ENCODE measurements at places on chromosomes 2 and 18.

- DNase-seq, result no peak
Observed at GRCh38 chr2:105438104-105438929, 39.5 kb upstream of the FHL2 start.

DNA sequence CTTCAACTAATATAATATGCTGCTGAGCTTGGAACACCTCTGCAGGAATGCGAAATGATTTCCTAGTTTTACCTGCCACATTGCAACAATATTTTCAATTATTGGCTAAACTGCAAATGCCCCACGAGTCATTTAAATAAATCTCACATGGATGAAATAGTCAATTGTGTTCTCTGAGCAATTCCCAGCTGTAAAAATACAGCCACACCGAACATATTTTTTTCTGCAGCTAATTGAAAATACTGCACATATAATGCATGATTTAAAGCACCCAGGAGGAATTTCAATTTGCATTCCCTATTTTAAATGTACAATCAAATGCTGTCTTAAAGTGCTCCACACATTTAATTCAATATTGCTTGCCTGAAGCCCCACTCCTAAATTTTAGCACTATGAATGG, 18.6 kb downstream of the SERPINE2 start:
- no peak for DNase-seq

- DNase-seq, result no peak
Observed at GRCh38 chr2:173229086-173229485, 125.6 kb upstream of the CDCA7 start.

- no peak for DNase-seq
Observed at GRCh38 chr18:36023336-36023735, 44.0 kb downstream of the RPRD1A start.

GRCh38 chr2:25306777-25307368, 34.9 kb downstream of the DNMT3A start:
- DNase-seq, result no peak

GRCh38 chr2:168517816-168518215, 61.7 kb downstream of the CERS6 start:
- DNase-seq, result no peak

- no peak for DNase-seq
Observed at GRCh38 chr2:190470256-190470826, 62.2 kb downstream of the MFSD6 start.

GRCh38 chr2:25561136-25561850, 112.1 kb downstream of the DTNB start:
- no peak for DNase-seq

DNA sequence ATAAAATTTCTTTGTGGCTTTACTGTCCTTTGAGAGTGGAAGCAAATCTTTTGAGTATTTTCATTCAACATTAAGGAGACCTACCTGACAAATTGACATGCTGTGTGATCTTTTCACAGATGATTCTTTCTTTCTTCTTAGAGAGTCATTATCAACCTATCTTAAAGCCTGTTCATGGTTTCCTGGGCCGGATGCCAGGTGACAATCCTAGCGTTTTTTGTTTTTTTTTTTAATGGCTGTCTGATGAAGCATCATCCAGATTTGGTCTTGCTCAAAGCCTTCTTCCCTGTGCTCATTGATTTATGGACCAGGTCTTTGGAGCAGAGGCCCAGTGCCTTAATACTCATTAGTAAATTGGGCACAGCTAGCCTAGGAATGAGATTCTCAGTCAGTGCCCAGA, 9.8 kb upstream of the MGAT5 start:
- DNase-seq, result no peak

GRCh38 chr2:238257786-238258700, 18.2 kb upstream of the HES6 start:
- no peak for DNase-seq

DNA sequence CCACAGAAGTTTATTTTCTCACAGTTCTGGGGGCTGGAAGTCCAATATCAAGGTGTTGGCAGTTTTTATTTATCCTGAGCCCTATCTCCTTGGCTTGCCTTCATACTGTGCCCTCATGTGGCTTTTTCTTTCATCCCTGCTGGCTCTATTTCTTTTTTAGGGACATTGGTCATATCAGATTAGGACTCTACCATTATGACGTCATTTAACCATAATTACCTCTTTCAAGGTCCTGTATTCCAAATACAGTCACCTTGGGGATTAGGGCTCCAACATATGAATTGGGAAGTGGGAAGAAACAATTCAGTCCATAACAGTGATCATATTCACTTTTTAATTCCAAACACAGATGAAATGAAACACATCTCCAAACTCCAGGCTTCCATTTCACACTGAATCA, 286.0 kb downstream of the SUCLG1 start:
- DNase-seq, result no peak

- DNase-seq, result no peak
Observed at GRCh38 chr2:207183506-207183905, 17.8 kb upstream of the KLF7 start.

DNA sequence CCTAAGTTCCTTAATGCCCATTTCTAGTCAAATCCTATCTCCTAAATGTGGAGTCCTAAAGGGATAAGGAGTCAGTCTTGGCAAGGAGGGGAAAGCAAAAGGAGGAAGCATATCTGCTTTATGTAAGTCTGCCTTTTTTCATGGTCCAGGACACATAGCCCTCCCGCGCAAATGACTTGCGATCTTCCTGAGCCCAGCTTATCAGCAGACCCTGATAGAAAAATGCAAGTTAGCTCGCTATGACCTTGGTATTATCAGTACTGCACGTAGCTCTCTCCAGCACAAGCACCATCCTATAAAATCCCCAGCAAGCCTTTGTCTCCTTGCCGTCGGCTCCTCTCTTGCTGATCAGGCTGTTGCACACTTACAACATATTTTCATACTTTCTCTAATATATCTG, 281.4 kb upstream of the KCNH7 start:
- DNase-seq, result no peak

- no peak for DNase-seq
Observed at GRCh38 chr2:162636206-162636728, 202.3 kb downstream of the KCNH7 start.

DNA sequence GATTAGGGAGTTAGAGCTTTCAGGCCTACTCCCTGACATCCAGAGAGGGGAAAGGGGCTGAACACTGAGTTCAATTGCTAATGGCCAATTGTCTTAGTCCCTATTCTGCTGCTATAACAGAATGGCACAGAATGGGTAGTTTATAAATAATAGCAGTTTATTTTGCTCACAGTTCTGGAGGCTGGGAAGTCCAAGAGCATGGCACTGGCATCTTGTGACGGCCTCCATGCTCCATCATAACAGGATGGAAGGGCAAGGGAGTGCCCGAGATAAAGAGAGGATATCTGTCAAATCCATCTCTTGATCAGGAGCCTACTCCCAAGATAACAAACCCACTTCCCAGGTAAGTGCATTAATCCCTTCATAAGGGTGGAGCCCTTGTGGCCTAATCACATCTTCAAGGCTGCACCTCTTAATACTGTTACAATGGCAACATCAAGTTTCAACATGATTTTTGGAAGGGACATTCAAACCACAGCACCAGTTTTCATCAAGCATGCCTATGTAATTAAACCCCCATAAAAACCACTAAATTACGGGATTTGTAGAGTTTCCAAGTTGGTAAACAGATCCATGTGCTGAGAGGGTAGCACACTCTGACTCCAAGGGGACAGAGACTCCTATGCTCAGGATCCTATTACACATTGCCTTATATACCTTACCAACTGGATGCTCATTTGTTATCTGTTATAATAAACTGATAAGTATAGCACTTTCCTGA, 44.6 kb downstream of the BAZ2B start:
- DNase-seq, result no peak

GRCh38 chr18:23629444-23629946, 33.2 kb downstream of the ANKRD29 start:
- no peak for DNase-seq

- no peak for DNase-seq
Observed at GRCh38 chr2:143463719-143464118, 334.5 kb downstream of the ARHGAP15 start.

DNA sequence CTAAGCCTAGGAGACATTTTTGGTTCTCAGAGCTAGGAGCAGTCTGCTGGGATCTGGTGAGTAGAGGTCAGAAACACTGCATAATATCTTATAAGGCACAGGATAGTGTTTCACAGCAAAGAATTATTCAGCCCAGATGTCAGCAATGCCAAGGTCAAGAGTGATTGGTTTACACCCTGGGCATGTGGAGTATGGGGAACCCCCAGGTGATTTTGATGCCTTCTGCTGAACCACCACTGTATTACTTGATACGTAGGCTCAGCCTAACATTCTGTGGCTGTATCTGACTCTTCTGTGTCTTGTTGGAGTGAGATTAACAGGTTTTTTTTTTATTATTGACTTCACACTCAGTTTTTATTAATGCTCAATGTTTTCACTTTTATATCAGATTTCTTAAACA, 6.0 kb downstream of the DDX18 start:
- no peak for DNase-seq

GRCh38 chr2:10058251-10059015, 15.1 kb downstream of the KLF11 start:
- no peak for DNase-seq

GRCh38 chr2:885230-886071, 65.2 kb upstream of the SNTG2 start:
- DNase-seq, result no peak

DNA sequence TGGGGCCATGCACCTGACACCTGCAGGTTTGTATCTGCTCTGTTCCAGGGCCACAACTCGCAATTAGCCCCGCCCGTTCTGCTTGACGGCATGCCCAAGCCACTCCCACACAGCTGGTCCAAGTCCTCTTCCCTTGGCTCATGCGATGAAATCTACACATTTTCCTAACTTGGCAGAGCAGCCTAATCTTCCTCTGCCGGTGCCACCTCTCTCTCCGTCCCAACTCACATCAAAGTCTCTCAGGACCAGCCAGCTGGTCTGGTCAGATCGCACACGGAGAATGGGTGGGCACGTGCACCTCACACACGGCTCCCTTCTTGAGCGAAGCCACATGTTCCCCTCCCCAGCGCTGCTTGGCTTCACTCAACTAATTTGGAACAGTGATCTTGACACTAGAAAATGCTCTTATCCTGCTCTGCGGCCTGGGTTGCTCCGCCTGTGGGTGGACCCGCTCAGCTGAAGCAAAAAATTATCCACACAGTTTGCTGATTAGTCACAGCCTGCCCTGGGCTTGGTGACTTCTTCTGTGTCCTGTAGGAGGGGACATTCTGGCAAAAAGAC, 176.7 kb downstream of the NRP2 start:
- DNase-seq, result no peak

- DNase-seq, result no peak
Observed at GRCh38 chr2:221961561-221961960, 337.2 kb downstream of the PAX3 start.

- no peak for DNase-seq
Observed at GRCh38 chr2:215826838-215827441, 186.4 kb downstream of the MREG start.

DNA sequence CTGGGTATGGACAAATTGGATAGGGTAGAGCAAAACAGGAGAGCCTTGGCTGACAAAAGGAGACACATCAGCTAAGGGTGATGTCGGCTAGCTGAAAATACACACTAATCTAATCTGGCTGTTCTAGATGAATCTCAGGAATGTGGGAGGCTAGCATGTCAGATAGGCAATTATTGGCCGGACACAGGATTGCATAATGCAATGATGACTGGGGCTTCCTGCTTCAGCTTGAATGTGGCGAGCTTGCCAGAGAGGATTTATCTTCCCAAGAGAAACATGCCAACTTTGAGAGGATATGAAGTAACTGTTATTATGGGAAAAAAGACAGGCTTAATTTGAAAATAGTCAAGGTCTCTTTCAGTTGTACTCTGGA, 102.4 kb downstream of the TRIB2 start:
- DNase-seq, result no peak

DNA sequence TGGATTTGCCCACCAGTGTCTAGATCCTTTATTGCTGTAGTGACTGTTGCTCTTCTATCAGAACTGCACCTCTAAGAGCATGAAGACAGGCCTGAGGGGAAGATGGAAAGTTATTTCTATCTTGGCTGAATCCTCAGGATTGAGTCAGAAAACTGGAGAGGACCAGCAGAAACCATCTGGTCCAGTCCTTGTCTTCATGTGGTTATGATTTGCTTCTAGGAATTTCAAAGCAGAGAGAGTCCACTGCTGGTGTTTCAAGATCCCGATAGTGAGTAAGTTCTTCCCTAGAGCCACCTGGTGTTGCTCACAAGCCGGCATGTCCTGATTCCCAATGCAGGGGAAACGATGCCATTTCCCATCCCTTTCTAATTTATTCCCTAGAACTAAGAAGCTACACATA, 84.2 kb downstream of the NCKAP5 start:
- no peak for DNase-seq

DNA sequence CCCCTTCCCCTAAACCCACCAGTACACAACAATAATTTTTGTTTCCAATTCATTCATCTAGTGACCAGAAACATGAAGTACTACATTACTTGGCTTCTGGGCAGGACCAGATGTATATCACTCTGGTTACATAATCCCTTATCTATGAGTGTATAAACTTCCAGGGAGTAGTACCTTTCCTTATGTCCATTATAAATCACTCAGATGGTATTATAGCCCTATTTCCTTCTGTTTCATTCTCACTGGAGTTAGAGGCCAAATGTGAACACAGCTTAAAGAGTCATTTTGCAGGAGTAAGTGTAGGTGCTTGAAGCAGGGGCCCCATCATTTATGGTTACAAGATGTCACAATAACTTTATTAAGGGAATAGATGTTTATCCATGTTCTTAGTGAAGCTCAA, 894.4 kb upstream of the NXPH2 start:
- no peak for DNase-seq

GRCh38 chr2:133720429-133720828, 152.2 kb upstream of the NCKAP5 start:
- DNase-seq, result no peak

DNA sequence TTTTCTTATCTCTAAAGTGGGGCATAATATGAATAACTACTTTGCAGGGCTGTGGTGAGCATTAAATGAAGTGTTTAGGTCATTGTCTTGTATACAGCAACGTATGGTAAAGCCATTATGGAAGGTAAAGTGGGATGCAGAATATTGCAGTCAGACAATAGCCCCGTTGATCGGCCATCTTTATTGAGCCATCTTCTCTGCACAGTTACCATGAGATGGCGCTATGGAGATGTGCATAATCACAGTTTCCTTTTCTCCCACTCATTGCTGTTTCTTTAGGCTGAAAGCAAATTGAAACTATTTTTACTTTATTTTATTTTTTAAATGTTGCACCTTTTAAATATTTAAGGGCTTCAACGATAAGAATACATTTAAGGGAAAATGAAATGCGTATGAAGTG, 108.9 kb downstream of the THSD7B start:
- no peak for DNase-seq

Measured in naive thymus-derived CD8-positive, alpha-beta T cell (primary cell).